ENCODE measurements at places on chromosomes 13 and 19.

- no peak for DNase-seq
Observed at GRCh38 chr13:40121722-40122121, 466.3 kb downstream of the COG6 start.

- no peak for DNase-seq
Observed at GRCh38 chr19:738509-739128, 12.3 kb upstream of the MISP start.

- peak; percentile 52 for DNase-seq
Observed at GRCh38 chr13:49869519-49869918, 66.6 kb downstream of the SPRYD7 start.

DNA sequence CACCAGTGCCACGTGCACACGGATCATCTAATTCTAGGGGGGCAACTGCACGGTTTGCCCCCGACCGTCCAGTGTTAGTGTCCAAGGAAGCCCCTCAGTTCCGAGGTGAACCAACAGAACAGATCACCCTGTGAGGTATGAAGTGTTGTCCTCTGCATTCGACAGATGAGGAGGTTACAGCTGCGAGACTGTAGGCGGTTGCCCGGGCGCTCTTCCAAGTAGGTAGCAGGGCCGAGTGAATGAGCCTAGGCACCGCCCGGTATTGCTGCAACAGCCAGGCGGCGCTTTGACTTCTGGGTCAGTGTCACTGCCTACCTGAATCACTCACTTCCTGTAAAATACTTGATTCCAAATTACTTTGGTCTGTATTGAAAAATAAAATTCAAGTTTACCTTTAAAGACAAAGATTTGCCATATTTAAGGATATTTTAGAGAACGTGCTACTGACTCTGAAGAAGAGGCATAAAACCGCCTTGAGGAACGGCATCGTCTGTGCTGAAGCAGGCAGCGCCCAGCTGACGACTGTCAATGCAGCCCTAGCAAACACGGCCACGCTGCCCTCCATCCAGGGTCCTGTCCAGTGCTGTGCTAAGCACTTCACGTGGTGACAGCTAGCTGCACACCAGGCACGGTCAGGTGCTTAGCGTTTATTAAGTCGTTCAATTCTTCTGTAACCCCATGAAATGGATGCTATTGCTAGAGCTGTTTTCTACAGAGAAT, 19.3 kb upstream of the RASA3 start:
- DNase-seq = peak; percentile 44

DNA sequence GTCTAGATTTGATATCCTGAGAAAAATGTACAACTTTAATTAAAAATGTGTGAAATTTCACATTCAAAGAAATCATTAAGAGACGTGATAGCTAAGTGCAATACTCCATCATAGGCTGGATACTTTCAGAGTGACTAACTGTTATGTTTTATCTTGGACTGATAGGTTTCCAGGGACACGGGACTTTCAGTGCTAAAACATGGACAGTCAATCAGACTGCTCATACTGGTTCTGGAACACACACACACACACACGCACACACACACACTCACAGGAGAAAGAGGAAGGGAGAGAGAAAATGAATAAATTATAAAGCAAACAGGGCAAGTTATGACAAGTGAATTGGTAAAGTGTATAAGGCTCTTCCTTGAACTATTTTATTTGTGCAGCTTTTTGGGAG, 955.9 kb downstream of the SLITRK5 start:
- no peak for DNase-seq

DNA sequence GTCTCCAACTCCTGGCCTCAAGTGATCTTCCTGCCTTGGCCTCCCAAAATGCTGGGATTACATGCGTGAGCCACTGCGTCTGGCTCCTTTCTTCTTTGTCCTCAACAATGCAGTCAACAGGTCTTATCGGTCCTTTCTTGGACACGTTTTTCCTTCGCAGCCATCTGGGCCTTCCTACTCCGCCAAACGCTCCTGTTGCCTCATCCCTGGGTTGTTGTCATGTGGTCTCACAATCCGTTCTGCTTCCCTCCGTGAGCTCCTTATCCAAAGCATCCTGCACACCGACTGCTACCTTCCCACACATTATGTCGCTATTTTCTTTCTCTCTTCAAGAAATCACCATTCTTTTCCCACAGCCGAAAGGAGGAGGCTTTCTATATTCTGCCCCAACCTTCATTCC, 306.8 kb downstream of the DCLK1 start:
- DNase-seq = no peak

DNA sequence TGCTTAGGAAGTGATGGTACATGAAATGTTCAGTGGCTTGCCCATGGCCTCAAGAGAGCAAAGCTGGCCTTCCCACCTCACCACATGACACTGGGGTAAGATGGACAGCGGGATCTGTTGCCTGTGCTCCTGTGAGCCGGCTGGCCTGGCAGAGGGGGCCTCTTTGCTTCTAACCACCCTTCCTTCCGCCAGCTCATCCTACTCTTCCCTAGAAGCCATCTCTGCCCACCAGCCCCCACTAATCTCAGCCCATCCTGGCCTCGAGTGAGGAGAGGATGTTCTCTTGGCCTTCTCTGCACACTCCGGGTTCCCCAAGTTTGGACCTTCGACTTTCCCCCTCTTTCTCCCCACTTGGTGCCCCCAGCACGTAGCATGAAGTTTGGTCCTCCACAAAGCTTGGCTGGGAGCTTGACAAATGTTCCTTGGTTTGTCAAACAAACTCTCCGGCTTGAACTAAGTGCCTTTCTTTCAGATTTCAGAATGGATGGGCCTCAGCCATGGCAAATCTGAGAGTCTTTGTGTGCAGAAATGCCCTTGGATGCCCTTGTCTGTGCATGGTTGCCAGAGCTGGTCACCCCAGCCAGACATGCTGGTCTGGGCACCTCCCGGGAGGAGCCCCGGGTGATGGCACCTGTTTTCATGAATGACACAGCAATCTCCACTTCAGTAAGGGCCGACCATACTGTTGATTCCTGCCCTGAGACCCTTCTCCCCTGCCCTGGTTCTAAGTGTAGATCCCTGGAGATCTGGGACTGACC, 145.5 kb downstream of the URI1 start:
- no peak for DNase-seq

GRCh38 chr13:98868932-98869331, 108.9 kb downstream of the DOCK9 start:
- DNase-seq = no peak

- DNase-seq = no peak
Observed at GRCh38 chr13:48236528-48237353, 3.7 kb downstream of the ITM2B start.

DNA sequence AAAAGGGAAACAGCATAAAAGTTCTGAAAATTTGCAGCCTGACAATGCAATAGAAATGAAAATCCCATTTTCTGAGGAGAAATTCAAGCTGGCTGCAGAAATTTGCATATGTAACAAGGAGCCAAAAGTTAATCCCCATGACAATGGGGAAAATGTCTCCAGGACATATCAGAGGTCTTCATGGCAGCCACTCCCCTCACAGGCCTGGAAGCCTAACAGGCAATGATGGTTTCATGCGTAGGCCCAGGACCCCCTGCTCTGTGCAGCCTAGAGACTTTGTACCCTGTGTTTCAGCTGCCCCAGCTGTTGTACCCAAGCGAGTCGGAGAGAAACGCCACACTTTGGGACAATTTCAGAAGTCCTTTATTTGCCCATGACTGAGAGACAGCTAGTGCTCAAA, 701.3 kb upstream of the KLHL1 start:
- DNase-seq = no peak

- DNase-seq = no peak
Observed at GRCh38 chr19:6868351-6868750, 19.0 kb upstream of the ADGRE1 start.

GRCh38 chr13:108439556-108439955, 170.0 kb downstream of the TNFSF13B start:
- DNase-seq = no peak

- DNase-seq = no peak
Observed at GRCh38 chr13:109371066-109371465, 415.3 kb downstream of the IRS2 start.

- no peak for DNase-seq
Observed at GRCh38 chr13:102972191-102972590, 94.0 kb downstream of the SLC10A2 start.

DNA sequence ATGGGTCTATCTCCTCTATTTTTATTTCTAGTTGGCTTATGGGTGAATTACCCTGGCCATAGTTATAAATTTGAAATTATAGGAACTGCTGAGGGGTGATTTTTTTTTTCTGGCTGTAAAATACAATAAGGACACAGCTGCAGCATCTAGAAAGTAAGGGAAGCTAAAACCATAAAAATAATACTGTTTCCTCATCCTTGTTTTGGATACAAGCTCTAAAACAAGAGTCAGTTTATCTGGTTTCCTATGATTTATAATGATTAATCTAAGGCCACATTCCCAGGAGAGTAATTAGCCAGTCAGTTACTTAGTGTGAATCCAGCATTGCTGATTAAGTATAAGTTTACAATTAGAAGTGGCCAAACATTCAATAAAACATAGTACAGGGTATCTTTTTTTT, 219.1 kb upstream of the NBEA start:
- no peak for DNase-seq

- no peak for DNase-seq
Observed at GRCh38 chr19:469833-470232, 9.0 kb upstream of the SHC2 start.

DNA sequence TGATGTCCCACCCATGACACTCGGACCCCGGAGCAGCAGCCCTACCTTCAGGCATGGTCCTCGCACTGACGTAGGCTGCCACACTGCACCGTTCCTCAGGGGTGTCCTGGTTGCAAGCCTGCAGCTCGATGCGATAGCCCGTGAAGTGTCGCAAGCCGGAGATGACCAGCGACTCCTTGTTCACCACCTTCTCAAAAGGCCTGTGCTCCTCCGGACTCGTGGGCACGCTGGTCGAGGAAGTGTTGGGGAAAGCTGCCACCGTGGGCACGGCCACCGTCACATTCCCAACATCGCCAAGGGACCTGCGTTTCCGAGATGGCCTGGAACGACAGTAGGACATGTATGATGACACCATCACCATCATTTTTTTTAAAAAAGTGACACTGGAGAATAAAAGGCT, 73.3 kb downstream of the ZNF557 start:
- DNase-seq = no peak

- DNase-seq = no peak
Observed at GRCh38 chr19:35241417-35241816, 7.4 kb upstream of the LSR start.

DNA sequence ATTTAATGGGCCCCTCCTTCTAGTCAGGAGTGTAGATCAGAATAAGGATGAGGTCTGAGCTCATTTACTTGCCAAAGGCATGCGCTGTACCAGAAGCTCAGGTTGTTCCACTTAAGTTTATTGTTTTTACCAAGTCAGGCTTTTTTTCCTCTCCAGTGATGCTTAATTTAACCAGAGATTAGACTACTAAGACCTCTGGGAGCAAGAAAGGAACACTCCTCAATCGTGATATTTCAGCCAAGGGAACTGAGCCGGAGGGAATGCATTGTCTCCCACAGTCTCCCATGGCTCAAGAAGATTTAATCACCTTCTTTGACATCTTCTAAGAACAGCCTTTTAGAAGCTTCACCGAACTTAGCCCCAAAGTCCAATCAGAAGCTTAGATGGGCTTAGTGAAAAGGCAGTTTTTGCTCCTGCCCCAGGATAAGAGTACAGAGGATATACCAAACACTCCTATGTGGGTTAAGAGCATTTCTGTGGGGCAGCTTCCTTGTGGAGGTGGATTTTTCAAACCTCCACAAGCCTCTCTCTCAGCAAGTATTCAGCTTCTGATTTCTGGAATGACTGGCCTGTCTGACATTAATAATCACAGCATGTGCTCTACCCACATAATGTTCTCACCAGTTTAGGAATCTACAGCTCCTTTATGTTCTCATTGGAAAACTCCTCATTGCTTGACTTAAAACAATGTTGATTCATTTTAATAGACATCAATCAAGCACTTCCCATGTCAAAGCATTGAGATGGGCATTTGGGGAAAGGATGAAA, 322.7 kb downstream of the SUCLA2 start:
- DNase-seq = no peak

DNA sequence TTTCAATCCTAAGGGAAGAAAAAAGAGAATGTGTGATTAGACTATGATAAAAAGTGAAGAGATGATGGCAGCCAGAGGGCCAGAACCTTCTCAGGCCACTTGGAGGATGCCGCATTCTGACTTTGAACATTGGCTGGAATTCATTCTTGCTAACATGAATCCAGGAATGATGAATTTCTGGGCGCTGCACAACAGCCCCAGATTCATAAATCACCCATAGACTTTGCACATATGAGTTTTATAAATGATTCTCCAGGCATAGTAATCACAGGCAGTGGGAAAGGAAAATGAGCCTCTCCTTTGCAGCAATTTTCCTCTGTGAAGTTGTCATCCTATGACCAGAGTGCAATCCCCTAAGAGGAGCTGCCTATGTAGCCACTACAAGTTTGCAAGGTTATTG, 555.4 kb downstream of the KCTD12 start:
- no peak for DNase-seq

- no peak for DNase-seq
Observed at GRCh38 chr19:35311901-35312665, 16.9 kb upstream of the CD22 start.

GRCh38 chr13:46295491-46296114, 83.9 kb downstream of the LRRC63 start:
- DNase-seq = no peak

- no peak for DNase-seq
Observed at GRCh38 chr19:17860331-17860992, 752 bp downstream of the RPL18A start.

DNA sequence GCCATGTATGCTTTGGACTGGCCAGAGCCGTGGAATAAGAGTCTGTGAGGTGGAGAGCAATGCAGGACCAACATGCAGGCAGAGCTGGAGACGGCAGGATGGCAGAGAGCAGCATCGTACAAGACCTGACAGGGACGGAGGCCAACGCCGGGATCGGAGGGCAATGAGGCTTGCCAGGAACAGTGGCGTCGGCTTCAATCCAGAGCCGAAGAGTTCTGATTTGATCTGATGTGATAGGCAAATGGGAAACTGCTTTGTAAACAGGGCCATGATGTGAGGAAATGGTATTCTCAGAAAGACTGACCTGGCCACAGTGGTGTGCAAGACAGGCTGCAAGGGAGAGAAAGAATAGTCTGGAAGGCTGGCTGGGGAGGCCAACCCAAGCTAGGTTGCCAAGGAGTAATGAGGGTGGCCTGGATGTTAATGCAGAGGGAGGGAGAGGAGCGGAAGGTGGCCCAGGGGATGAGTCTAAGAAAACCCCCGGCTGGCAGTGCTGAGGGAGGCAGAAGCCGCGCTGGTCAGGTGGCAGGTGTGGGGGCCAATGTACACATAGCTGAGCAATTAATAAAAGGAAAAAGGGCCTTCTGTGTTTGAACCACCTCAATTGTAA, 26.7 kb downstream of the RCBTB2 start:
- DNase-seq = no peak

- no peak for DNase-seq
Observed at GRCh38 chr19:11234486-11235075, 4.8 kb upstream of the ANGPTL8 start.

GRCh38 chr13:27403727-27404385, 20.6 kb upstream of the GTF3A start:
- no peak for DNase-seq

- no peak for DNase-seq
Observed at GRCh38 chr13:40688781-40689180, 22.3 kb upstream of the FOXO1 start.
